ENCODE measurements at places on chromosomes 7 and 10. TPM values are rescaled to one million over a fixed set of nuclear protein-coding genes. Genes with fewer than 3 reads are reported as not detected.
A peak's percentile ranks its signal among the peaks of the same experiment; 100 is the strongest.

DNA sequence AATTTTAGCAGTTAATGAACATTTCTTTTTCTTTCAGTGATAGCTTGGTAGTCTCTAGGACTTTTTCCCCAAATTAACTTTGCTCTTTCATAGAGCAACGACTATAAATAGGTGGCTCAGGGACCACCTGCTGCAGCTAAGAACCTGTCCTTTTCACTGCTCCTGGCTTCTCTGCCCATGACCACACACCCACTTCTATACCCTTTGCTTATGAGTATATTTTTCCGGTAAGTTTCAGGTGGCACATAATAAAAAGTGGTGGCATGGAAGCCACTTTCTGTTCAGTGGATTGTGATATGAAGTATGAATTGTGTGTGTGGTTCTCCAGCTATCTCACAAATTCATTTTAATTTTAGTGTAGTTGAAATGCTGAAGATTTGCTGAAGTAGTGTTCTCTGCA, 1.2 kb downstream of the ING3 start:
- DNase-seq, result no peak

DNA sequence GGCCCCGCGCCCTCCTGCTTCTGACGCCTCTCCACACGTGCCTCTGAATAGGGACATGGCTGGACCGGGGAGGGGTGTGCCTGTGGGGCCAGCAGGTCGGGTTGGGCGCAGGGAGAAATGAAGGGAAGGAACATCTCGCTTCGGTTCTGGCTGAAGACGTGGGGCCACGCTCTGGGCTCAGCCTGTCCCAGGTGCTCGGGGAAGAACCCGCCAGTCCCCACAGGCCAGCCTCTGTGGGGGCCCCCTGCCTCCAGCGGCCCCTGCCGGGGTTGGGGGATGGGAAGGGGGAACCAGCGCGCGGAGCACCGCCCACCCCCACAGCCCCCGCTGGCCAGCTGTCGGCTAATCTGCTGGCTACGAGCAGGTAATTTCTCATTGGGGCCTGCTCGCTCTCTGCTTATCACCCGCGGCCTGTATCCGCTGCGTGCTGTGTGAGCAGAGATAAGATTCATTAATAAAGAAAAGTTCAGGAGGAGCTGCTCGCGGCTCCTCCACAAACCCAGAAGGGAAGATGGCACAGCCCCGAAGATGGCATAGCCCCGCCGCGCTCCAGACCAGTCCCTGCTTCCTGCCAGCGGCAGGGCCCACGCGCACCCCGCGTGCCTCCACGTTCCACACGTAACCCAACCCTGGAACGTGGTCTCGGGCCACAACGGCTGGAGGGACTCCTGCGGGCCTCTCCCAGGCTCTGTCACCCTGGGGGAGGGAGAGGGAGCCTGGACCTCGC, 186.2 kb downstream of the ELFN1 start:
- DNase-seq, result peak; percentile 86

DNA sequence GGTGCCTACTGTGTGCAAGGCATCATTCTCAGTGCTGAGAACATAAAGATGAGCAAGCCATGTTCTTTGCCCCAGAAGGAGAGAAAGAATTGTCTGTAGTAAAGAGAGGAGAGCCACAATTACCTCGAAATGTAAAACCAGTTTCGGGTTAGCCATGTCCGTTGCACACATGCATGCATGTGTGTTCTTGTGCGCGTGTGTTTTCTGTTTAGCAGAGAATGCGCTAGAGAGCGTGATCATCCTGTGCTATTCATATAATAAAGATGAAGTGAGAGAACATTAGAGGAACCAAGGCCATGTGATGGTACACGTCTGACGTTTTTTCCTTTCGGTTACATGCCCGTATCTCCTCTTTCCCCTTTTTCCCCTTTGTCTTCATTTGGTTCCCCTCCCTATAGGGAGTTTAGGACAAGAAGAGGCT, 158.2 kb downstream of the CELF2 start:
- DNase-seq, result no peak

Gene VPS37D
- total RNA-seq, result 6.6 TPM

GRCh38 chr7:155962191-155962967, 150.1 kb upstream of the SHH start:
- no peak for DNase-seq

Data from chondrocyte (in vitro differentiated cells).